ENCODE measurements at places on chromosomes 7 and 10.
A peak's percentile ranks its signal among the peaks of the same experiment; 100 is the strongest.

DNA sequence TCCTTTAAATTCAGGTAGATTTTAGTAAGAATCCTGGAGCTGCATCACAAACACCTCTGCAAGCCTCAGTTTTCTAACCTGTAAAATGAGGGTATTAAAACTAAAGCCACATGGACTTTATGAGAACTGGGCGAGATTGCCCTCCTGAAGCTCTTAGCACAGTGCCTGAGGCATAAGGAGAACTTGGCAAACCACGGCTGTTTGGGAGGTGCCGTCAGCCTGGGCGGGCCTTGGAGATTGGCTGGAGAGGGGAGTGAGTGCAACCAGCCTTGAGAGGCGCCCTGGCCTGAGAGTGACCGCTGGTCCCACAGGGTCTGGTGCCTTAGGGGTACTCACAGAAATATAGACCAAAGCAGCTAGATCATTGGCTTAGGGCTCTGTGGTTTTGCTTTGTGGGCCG is 5.4 kb upstream of the TNS3 start:
- DNase-seq = no peak

GRCh38 chr10:3946234-3947229 is 161.5 kb upstream of the KLF6 start:
- no peak for DNase-seq

DNA sequence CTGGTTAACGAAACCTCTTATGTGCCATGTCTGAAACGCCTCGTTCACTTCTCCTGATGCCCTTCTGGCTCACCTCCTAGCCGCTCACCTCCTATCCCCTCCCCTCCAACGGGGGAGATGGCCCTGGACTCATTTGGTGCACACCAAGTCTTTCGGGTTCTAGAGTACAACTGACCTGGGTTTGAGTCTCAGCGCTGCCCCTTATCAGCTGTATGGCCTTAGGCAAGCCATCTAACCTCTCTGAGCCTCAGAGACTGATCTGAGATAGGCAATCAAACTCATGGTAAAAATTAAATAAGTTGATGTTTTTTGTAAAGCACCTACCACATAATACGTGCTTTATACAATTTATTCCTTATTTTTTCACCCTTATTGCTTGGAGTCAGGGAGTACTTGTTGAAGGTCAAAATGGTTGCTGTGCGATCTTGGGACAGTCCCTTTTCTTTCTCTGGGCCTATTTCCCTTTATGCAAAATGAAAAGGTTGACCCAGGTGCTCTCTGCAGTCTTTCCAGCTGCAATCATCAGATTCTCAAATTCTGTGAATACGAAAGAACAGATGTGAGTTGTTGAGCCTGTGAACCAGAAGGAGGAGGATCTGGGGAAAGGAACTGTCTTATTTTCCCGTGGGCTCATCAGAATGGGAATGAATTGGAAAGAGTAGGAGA is 31.2 kb upstream of the PLEKHA1 start:
- DNase-seq = no peak

DNA sequence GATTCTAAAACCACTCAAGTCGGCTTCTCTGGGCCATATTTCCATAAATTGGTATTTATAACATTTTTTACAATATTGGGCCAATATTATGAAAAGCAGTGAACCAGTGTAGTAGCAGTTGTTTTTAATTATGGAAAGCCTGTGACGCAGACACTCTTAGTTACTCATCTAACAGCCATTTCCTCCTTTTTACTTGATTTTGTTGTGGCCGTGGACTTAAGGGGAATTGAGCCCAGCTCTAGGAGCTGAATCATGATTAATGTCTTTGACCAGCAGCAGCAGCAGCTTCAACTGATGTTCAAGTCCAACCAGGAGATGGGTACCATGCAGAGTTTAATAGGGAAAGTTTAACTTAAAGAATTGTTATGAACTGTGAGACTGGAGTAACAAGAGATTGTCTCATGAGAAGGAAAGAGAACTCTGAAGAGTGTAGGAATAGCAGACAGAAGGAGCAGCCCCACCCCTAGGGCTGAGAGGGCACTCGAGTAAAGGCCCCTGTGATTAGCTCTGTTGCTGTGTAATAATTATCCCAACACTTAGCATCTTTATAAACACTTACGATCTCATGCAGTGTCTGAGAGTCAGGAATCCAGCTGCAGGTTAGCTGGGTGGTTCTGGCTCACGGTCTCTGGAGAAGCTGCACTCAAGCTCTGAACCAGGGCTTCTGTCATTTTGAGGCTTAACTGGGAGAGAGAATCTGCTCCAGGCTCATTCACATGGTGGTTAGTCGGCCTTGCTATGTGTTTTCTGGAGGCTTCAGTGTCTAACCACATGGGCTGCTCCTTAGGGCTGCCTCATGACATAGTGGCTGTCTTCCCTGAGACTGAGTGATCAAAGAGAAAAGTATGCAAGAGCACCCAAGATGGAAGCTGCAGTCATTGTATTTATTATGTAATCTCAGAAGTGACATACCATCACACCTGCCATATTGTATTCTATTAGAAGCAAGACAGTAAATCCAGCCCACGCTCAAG is 4.6 kb downstream of the LANCL2 start:
- no peak for DNase-seq

GRCh38 chr10:46546591-46547540 is 9.6 kb downstream of the GPRIN2 start:
- peak; percentile 89 for DNase-seq

DNA sequence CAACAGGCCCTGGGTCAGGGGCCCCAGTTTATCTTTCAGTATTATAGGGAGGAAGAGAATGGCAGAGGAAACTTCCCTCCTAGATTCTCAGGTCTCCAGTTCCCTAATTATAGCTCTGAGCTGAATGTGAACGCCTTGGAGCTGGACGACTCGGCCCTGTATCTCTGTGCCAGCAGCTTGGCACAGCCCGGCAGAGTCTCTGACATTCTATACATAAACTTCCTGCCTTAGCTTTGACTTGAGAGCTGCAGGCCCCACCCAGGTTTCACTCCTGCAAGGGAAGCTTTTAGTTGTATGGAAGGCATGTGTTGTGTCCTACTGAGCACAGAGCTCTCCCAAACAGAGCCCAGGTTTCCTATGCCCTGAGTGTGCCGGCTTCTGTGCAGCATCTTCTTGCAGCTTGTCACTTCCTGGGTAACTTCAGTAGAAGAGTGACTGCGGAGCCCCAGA is 205.6 kb upstream of the PRSS58 start:
- no peak for DNase-seq

GRCh38 chr7:157762824-157763223 is 426.0 kb downstream of the DNAJB6 start:
- DNase-seq = no peak

DNA sequence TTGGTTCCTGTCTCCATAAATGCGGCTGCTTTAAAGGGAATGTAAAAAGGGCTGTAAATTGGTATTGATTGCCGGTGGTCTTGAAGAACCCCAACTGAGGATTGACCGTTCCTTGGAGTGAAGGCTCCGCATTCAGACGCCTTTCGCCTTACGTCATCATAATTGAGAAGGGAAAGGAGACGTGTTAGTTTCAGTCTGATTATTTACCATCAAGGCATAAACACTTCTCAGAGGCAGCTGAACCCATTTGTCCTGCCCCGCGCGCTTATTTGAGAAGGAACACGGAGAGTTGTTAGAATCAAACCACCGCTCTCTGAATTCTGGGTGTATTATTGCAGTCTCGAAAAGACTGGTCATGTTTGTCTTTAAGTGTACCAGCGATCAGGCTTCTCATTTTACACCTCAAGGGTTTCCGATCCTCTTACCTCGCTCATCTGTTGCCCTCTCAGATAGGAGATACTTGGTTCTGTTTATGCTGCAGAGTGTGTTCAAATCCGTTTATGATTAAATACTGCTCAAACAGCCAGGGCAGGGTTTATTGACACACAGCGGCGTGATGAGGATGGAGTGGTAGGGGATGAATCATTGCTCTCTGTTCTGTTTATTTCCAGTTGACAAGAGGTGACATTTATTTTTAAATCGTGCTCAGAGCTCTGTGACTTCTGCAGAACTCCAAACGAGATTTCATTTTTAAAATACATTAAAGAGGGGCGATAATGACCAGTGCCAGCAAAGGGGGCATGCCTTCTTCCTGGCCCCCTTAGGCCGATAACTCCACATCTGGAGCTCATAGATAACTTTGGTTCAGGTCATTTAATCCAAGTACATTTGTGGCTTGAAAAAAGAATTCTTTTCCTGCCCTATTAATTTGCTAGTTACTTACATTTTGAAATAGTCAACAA is 30.4 kb downstream of the FOXK1 start:
- DNase-seq = no peak

DNA sequence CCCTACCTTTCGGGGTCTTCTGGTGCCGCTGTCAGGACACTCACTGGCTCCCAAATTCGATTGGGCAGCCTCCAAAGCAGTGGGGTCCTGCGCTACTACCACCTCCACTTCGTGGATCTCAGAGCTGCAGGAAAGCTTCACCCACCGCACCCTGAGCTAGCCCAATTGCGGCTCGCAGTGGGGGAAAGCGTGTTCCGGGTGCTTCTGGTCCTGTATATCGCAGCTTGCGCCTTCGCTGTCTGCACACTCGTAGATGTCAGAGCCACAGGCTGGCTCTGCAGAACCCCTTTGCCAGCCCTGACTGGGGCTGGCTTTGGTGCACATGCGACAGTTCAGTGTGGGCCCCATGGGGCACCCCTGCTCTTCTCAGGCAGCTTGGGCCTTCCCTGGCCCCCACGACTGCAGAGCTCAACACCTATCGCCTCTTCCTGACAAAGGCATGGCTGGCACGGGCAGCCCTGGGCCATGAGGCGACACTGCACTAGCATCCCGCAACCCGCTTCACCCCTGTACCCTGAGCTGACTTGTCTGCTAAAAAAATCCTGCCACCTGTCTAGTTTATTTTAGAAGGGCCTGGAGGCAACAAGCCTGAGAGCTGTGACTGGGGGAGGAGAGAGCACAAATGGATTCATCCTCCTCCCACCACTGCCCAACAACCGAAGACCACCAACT is 78.7 kb upstream of the ABI1 start:
- DNase-seq = no peak

DNA sequence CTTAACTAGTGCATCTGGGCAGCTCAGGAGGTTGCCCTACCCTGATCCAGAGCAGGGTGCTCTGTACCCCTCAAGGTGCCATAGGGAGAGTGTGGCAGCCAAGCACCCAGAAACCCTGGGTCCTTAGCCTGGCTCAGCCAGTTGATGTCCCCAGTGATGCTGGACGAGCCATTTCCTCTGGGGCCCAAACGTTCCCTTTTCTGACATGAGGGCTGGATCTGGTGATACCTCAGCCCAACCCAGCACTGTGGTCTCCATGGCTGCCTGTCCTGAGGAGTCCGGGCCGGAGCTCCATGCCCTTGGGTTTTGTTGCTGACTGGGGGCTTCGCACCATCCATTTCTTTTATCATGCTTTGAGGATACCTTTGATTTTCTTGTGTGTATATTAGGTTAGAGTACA is 87.9 kb upstream of the IKZF1 start:
- DNase-seq = no peak

- DNase-seq = no peak
Observed at GRCh38 chr7:45962861-45963260, 41.8 kb upstream of the IGFBP3 start.

DNA sequence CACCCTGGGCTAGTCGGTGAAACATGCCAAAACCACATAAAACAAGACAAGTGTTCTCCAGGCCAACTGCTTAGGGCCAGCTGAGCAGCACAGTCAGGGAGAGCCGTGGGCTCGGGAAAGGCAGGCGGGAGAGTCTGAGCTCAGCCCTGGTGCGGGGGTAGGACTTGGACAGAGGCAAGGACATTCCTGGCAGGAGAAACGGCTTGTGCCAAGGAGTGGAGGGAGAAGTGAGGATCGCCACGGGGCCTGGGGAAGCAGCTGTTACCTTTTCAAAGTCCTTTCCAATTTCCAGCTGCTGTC is 4.2 kb downstream of the ELN start:
- DNase-seq = no peak

DNA sequence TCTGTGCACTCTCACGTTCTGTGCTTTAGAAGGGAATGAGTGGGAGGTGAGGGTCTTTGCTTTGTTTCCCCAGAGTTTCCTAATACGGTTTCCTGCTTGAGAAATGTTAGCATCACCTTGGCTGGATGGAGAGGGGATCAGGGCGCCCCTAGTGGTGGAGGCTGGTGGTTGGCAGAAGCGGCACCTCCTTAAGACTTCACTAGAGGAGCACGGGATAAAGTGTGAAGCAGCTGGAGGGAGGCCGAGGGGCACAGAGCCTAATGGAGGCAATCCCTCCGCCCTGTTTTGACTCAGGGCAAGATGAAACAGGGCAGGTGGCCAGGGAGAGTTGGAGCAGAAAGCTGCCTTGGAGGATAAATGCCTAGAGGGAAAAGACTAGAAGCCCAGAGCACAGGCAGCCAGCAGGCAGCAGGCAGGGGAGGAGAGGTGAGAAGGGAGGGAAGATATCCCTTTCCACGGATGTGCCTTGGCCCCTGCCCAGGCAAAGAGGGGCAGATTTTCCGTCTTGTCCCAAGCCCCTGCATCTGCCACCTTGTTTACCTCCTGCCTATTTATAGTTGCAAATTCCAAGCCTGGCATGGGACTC is 56.0 kb upstream of the BTRC start:
- DNase-seq = no peak

DNA sequence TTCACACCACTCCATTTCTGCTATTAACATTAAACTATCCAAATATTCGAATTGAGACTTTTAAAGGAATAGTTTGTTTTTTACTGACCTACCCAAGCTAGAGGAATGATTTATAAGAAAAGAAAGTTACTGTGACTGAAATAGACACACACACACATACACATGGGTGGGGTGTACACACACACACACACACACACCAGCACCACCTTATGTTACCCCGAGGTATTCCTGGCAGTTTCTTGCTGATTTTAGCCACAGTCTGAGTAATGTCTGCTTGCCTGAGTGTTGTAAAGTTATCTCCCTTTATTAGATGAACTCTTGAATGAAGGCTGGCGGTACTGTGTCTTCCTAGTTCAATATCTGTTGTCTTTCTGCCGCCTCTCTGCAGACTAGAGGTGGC is 91.3 kb upstream of the PRKG1 start:
- no peak for DNase-seq

DNA sequence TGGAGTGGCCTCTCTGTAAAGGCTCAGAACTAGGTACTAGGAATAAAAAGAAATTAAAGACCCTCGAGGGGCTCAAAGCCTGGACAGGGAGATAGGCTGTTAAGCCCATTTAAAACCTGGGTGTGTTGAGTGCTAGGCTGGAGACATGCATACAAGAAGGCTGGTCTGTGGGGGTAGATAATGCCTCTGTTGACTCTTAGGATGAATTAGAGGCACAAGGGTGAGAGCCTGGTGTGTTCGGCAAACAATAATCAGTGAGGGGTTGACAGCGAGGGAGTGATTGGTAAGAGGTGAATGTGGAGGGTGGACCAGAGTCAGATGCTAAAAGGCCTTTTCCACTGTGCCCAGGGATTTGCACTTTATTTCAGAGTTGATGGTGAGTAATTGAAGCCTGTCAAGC is 12.7 kb downstream of the GSTO2 start:
- no peak for DNase-seq

DNA sequence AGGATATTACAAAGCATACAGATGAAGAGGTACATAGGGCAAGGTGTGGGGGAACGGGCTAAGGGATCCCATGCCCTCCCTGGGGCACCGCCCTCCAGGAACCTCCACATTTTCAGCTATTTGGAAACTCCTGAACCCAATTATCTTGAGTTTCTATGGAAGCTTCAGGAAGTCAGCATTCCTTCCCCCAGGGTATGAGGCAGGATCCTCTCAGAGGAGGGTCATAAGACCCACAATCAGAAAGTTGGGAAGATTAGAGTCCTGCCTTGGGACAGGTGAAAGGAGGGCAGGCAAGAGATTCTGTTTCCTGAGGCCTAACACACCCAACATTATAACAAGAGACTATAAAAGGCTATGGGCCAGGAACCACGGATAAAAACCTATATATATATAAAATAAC is 98.0 kb downstream of the RALA start:
- DNase-seq = no peak
